ENCODE measurements at places on chromosomes 4 and X.

DNA sequence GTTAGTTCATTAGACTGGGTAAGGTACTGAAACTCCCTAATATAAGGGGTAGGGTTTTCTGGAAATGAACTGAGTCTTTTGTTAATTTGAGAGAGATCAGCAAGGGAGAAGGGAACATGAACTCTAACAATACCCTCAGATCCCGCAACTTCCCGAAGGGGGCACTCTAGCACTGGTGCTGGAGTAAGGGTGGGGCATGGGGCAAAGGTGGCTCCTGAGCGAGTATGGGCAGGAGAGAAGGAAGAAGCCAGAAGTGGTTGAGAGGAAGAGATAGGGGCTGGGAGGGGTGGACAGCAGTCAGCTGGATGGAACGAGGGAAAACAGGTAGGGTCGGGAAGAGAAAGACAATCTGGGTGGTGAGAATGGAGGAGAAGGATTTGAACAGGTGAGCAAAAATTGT lies 183.2 kb upstream of the MAGEE2 start:
- no peak for DNase-seq

- DNase-seq, result no peak
Observed at GRCh38 chrX:69137371-69138117, 27.7 kb downstream of the PJA1 start.

DNA sequence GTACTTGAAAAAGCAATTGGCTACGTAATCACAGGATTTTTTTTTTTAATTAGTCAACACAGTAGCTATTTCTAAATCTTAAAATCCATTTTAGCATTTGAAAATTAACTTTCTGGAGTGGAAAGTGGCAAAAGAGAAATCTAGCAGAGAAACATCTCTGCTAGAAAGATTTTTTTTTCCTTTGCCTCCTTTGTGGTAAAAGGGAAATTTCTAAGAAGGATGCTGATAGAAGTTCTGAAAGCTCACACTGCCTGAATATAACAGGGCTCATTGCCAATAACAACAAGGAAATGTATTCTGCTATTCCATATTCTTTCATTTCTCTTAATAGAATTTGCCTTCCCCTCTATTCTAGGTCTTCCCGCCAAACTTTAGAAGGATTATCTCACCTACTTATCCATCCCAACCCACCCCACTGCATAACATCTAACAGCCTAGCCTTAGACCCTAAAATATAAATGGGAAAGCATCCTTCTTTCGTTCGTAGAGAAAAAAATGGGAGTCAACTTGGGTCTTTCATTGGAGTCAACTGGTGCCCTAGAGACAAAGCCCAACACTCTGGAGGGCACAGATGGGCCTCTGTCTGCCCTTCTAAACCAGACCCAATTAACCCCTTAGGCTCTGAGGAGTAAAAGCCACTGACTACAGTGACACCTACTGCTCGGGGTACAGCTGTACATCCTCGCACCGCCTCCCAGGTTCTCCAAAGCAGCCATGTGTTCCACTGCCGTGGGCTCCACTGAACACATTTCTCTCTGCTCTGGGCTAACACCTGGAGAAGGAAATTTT lies 103.9 kb downstream of the MAML3 start:
- DNase-seq, result peak; percentile 11

- DNase-seq, result no peak
Observed at GRCh38 chr4:85669992-85670548, 195.1 kb downstream of the ARHGAP24 start.

DNA sequence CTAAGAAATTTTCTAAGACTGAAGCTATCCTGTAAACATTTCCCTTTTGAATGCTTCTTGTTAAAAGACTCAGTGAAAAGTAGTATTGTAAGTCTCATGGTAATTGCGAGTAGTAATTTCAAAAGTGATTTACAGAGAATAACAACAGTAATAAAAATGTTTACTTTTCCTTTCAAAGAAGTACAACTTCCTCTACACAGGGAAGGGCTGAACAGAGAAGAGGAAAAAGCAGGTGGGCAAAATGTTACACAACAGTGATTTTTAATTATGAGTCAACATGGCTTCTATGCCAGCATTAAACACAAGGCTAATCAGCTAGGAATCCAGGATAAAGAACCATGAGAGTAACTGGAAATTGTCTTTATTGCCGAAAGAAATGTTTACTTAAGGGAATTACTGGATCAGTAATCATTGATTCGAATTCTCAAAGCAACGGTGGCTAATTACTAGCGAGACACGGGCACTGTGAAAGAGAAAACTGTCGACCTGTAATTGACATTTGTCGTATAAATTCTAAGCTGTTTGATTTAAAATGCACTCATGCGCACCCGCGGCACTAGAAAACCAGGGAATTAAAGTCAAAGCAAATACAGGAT lies 15.4 kb downstream of the UTP3 start:
- no peak for DNase-seq

DNA sequence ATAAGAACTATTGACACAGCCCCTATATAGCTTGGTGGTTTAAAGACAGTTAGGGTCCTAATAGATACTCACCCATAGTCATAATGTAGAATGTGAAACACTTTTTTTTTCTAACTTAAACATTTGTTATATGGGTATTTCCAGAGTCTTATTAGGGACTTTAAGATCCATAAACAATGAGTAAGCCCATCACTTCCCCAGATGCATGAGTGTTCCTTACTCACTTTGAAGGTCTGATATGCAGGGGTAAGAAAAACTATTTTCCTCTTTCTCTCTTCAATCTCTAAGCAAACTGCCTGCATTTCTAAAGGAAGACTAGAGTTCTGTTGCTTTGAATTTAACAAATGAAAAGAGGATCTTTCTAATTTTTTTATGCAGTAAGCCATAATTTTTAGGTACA lies 443.6 kb upstream of the PITX2 start:
- DNase-seq, result no peak

DNA sequence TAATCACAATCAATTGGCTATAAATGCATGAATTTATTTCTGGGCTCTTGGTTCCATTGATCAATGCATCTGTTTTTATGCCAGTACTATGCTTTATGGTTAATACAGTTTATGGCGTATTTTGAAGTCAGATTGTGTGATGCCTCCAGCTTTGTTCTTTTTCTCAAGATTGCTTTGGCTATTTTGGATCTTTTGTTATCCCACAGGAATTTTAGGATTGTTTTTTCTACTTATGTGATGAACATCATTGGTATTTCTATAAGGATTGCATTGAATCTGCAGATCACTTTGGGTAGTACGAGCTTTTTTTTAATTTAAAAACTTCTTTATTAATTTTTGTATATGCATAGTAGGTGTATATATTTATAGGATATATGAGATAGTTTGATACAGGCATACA lies 338.7 kb upstream of the IGFBP7 start:
- no peak for DNase-seq

GRCh38 chr4:13059019-13059418 lies 425.1 kb downstream of the RAB28 start:
- DNase-seq, result no peak

GRCh38 chrX:124194901-124195300 lies 137.6 kb upstream of the TEX13D start:
- DNase-seq, result no peak

DNA sequence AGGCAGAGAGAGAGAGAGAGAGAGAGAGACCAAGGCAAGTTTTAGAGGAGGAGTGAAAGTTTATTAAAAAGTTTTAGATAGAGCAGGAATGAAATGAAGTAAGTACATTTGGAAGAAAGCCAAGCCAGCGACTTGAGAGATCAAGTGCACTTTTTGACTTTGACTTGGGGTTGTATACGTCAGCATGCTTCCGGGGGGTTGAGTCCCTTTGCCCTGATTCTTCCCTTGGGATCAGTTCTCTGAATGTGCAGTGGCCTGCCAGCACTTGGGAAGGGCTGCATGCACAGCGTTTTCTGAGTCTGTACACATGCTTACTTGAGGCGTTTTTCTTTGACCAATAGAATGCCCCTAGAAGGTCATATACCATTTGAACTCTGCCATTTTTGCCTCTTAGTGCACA lies 400.5 kb downstream of the PDGFC start:
- DNase-seq, result no peak

GRCh38 chrX:13420545-13421183 lies 100.8 kb upstream of the ATXN3L start:
- DNase-seq, result no peak

DNA sequence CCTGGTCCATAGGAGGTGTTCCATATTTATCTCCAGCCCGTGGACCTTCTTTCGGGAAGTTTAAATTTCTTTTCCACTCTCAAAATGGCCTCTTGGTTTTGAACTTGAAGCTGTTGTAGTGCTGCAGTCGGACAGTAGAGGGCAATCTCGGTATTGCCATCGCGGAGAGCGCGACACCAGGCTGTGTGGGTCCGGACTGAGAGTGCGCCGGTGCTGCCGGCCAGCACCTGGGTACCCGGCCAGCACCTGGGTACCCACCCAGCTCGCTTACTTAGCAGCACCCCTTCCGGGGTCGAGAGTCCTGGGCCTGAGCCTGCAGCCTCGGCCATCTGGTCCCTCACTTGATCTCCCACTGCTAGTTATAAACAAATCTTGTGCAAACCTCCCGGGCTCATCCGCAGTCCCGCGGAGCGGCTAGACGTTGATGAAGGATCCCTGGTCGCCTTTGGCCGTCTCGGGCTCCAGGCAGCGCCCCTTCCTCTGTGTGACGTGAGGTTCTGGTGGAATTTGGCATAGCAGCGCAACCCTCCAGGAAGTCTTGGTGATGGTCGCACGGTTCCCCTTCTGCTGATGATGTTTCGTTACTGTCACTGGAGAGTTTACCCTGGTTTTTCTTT lies 18.0 kb downstream of the FAM9A start:
- no peak for DNase-seq

DNA sequence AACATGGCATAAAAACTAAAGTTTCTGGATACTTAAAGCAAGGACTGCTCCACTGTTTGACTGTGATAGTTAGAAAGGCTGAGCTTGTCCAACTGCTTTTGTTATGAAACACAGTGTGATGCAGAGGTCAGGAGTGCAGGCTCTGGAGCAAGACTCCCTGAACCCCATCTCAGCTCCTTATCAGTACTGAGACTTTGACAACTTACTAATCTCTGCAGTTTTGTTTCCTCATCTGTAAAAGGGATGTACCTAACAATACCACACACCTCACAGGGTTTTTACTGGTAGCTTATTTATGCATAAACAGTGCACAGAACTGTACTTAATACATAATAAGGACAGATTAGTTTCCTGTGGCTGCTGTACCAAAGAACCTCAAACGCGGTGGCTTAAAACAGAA lies 804.3 kb downstream of the FSTL5 start:
- no peak for DNase-seq

All from stimulated activated CD8-positive, alpha-beta memory T cell treated with anti-CD3 and anti-CD28 coated beads, Interleukin-15, amount 100 ng/mL, for 48 hours (primary cell).